ENCODE measurements at places on chromosomes 12 and 14. TPM values are rescaled to one million over a fixed set of nuclear protein-coding genes. Genes with fewer than 3 reads are reported as not detected.

DLGAP5 gene
- 48.7 TPM for total RNA-seq

GRCh38 chr12:51744235-51744634 lies 104.3 kb downstream of the FIGNL2 start:
- no peaks in the 10 kb centered on the region for H3K27me3 ChIP-seq
- no peak overlapping the region for H3K4me3 ChIP-seq
- no peaks in the 10 kb centered on the region for H3K4me1 ChIP-seq
- no peak overlapping the region for H3K27ac ChIP-seq

DNA sequence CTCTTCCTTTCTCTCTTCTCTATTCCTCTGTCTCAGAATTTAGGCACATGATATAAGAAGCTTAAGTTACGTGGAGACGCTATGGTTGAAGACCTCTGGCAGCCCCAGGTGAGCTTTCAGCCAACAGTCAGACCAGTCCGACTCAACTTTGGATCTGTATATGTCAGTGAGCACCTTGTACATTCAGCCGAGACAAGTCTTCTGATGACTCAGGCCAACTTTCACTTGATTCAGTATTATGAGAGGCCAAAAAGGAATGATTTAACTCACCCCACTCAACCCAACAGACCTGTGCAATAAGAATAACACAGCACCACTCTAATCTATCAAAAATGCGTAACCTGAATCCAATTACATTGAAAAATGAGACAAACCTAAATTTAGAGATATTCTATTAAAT lies 47.5 kb upstream of the FOXG1 start:
- no peaks in the 10 kb centered on the region for H3K4me1 ChIP-seq
- no peak overlapping the region for H3K27ac ChIP-seq
- H3K36me3 ChIP-seq = no peaks in the 10 kb centered on the region
- no peak for DNase-seq

DNA sequence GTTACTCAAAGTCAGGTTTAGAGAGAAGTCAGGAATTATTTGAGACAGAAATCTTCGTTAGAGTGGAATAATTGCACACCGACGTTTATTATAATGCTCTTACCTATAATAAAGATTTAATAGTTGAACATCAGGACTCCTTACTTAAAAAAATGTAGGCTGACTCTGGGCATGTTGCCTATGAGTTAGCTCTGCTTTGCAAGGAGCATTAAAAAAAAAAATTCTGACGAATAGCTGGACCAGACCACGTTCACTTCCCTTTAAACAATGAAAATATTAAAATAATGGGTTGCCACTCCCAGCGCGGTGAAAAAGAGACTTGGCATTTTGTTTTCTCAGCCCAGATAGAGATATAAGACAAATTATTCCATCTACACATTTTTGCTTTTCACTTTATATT lies 574 bp upstream of the FANCM start:
- DNase-seq = no peak
- peak overlapping the region; percentile 96 for H3K27ac ChIP-seq
- no peaks in the 10 kb centered on the region for H3K36me3 ChIP-seq
- peak overlapping the region; percentile 88 for H3K4me3 ChIP-seq
- no peaks in the 10 kb centered on the region for H3K27me3 ChIP-seq

DNA sequence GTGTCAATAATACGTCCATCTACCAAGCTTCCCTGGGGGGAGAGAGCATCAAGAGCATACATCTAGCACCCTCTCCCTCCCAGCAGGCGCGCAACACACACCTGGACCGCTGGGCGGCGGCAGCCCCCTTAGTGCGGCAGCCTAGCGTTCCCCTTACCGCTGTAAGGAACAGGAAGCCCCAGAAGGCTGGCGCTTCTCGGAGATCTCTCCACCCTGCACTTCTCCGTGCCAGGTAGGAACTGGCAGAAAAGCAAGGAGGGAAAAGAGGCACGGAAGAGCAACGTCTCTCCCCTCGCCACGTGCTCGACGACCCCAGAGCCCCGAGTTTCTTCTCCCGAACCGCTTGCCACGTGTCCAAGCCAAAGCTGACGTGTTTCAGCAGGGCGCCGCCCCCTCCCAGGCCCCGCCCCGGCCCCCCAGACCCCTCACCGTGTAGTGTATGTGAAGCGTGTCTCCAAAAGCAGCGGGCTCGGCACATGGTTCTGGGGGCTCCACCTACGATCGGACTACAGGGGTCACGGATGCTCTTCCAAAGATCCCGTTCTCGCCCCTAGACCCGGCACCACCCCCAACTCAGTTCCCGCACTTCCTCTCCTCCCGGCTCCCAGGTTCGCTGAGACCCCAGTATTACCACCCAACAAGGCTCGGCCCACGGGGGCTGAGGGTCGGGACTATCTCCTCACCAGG lies 532 bp downstream of the FKBP11 start:
- no peak overlapping the region for H3K27ac ChIP-seq
- peak overlapping the region; percentile 40 for H3K4me3 ChIP-seq
- H3K36me3 ChIP-seq = peaks cover 8% of the 10 kb centered on the region
- no peaks in the 10 kb centered on the region for H3K4me1 ChIP-seq

DNA sequence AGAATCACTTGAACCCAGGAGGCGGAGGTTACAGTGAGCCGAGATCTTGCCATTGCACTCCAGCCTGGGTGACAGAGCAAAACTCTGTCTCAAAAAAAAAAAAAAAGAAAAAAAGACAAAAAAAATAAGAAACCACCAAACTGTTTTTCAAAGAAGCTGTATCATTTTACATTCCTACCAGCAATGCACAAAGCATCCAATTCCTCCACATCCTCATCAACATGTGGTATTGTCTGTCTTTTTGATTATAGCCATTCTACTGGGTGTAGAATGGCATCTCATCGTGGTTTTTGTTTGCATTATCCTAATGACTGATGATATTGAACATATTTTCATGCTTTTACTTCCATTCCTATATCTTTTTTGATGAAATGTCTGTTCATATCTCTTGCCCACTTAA lies 36.2 kb upstream of the GNG2 start:
- H3K4me1 ChIP-seq = no peaks in the 10 kb centered on the region
- DNase-seq = no peak
- H3K27ac ChIP-seq = no peak overlapping the region
- no peak overlapping the region for H3K4me3 ChIP-seq

- H3K4me3 ChIP-seq = no peak overlapping the region
- no peaks in the 10 kb centered on the region for H3K36me3 ChIP-seq
- no peak overlapping the region for H3K27ac ChIP-seq
- H3K4me1 ChIP-seq = peaks cover 3% of the 10 kb centered on the region
- no peak for DNase-seq
- H3K27me3 ChIP-seq = no peaks in the 10 kb centered on the region
Observed at GRCh38 chr14:23055147-23055550, 2.2 kb downstream of the CDH24 start.

- H3K27me3 ChIP-seq = no peaks in the 10 kb centered on the region
- no peak for DNase-seq
- H3K36me3 ChIP-seq = no peaks in the 10 kb centered on the region
- no peaks in the 10 kb centered on the region for H3K4me1 ChIP-seq
Observed at GRCh38 chr14:68146818-68147217, 327.2 kb downstream of the RAD51B start.

DNA sequence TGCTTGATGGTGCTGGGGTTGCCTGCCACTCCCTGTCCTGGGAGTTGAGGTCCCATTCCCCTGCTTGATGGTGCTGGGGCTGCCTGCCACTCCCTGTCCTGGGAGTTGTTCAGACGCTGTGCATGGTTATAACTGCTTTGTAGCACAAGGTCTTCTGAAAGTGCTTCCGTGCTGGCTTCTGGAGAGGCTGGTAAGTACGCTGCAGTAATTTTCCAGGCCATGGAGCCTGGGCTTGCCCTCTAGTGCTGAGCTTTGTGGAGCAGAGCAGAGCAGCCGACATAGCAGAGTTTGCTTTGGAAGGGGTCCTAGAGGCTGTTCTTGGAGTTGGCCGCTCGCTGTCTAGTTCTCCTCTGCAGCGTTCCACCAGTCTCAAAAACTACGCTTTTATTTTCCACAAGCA lies 6.3 kb downstream of the B4GALNT3 start:
- DNase-seq = no peak
- no peaks in the 10 kb centered on the region for H3K36me3 ChIP-seq
- no peak overlapping the region for H3K27ac ChIP-seq
- peaks cover 2% of the 10 kb centered on the region for H3K4me1 ChIP-seq
- no peaks in the 10 kb centered on the region for H3K27me3 ChIP-seq
- no peak overlapping the region for H3K4me3 ChIP-seq

- no peaks in the 10 kb centered on the region for H3K27me3 ChIP-seq
- H3K36me3 ChIP-seq = peaks cover 7% of the 10 kb centered on the region
- H3K4me1 ChIP-seq = no peaks in the 10 kb centered on the region
- no peak for DNase-seq
- H3K27ac ChIP-seq = no peak overlapping the region
Observed at GRCh38 chr14:52878469-52878868, 72.4 kb downstream of the FERMT2 start.

GRCh38 chr12:93317227-93317626 lies 60.5 kb upstream of the NUDT4 start:
- no peak for DNase-seq
- no peak overlapping the region for H3K4me3 ChIP-seq
- no peak overlapping the region for H3K27ac ChIP-seq
- H3K36me3 ChIP-seq = no peaks in the 10 kb centered on the region

- no peak overlapping the region for H3K4me3 ChIP-seq
- H3K27me3 ChIP-seq = peaks cover 2% of the 10 kb centered on the region
- no peak overlapping the region for H3K27ac ChIP-seq
- H3K4me1 ChIP-seq = no peaks in the 10 kb centered on the region
Observed at GRCh38 chr12:4918950-4919660, 9.4 kb downstream of the KCNA1 start.

- no peak overlapping the region for H3K27ac ChIP-seq
- DNase-seq = no peak
- H3K36me3 ChIP-seq = no peaks in the 10 kb centered on the region
- H3K4me3 ChIP-seq = no peak overlapping the region
Observed at GRCh38 chr12:31528095-31528494, 62.8 kb downstream of the DENND5B start.

DNA sequence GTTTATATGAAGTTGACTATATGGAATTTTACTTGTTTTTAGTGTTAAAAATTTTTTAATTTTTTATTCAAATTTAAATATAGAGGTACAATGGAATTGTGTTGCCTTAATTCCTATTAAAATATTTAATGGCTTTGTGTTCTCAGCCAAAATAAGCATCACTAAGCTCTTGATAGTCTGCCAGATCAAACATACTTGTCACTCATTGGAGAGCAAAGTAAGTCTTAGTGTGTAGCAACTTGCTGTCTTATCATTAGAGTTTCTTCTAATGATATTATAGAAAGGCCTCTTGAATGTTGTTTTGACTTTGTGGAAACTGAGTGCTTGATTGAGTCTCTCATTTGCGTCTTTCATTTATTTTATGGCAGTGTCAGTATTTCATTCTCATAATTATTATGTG lies 10.7 kb downstream of the SFSWAP start:
- no peaks in the 10 kb centered on the region for H3K4me1 ChIP-seq
- no peaks in the 10 kb centered on the region for H3K27me3 ChIP-seq
